ENCODE measurements at places on chromosomes 4 and X. TPM values are rescaled to one million over a fixed set of nuclear protein-coding genes. Genes with fewer than 3 reads are reported as not detected.
A peak's percentile ranks its signal among the peaks of the same experiment; 100 is the strongest.

BCOR gene
- 20.0 TPM for total RNA-seq

CT45A1 gene
- total RNA-seq, result not detected

MORF4L2 gene
- total RNA-seq, result 317 TPM

RRAGB gene
- total RNA-seq, result 2.8 TPM

PLXNB3 gene
- 0.10 TPM for total RNA-seq

TRIM75 gene
- not detected for total RNA-seq

DNA sequence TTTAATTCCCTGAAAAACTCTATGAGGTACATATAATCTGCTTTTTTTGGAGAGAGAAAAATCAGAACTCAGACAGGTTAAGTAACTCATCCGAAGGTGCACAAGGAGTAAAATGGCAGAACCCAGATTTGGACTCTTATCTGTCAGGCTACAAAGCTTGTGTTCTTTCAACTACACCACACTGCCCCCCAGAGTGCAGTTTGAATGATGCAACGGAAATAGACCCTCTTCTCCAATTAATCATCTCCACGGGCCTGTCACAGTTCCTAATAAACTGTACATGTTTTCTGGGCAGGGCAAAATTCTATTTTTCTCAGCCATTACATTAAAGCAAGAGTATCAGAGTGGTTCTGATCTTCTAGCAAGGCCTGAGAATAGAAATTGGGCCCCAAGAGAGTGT, 35.3 kb upstream of the DCX start:
- DNase-seq, result no peak

- DNase-seq, result no peak
Observed at GRCh38 chr4:81096566-81096965, 66.1 kb downstream of the BMP3 start.

DNA sequence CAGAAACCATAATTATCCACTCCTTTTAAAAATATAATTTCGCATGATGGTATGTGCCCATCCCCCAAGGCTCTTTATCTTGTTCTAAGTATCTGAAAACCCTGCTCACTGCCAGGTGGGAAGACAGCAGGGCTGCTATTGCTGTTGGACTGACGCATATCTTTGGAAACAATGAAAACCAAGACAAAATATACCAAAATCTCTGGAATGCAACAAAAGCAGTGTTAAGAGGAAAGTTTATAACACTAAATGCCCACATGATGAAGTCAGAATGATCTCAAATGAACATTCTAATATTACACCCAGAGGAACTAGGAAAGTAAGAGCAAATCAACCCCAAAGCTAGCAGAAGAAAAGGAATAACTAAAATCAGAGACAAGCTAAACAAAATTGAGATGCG, 162.0 kb downstream of the FAM47B start:
- DNase-seq, result no peak

- no peak for DNase-seq
Observed at GRCh38 chrX:63961964-63962363, 176.9 kb upstream of the ARHGEF9 start.

DNA sequence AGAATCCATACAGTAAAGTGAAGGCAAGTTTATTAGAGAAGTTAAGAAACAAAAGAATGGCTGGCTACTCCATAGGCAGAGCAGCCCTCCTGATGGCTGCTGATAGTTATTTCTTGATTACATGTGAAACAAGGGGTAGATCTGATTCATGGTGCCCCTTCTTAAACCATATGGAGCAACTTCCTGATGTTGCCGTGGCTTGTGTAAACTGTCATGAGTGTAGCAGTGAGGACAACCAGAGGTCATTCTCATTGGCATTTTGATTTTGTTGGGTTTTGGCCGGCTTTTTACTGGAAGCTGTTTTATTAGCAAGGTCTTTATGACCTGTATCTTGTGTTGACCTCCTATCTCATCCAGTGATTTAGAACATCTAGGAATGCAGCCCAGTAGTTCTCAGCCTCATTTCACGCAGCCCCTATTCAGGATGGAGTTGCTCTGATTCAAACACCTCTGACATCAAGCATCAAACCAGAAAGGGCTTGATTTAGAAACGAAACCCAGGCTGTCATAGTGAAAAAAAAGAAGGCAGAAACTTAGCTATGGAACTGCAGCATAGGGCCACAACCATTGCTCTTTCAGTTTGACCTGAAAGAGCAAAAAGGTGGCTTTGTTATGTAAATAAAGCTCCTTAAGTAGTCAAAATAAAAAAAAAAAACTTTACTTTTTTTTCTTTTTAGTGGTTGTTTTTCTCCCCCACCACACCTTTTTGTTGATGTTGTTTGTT, 37.8 kb downstream of the SPCS3 start:
- DNase-seq, result no peak

- no peak for DNase-seq
Observed at GRCh38 chr4:69800599-69800998, 40.2 kb upstream of the SULT1B1 start.

- DNase-seq, result no peak
Observed at GRCh38 chr4:174316954-174317353, 33.2 kb downstream of the CEP44 start.

DNA sequence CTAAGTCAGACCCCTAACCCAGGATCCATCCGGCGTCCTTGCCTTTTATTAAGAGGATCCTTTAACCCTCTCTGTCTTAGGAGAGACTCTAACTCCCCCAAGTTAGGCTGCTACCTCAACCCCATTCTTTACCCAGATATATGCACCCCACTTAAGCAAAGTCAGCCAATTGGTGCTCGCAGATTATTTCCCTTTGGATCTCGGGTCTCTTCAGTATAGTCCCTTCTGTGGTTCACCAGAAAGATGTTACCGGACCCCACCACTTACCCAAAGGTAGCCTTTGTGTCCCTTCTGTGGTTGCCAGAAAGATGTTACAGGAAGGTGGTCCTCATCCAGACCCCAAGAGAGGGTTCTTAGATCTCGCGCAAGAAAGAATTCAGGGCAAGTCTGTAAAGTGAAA, 212.9 kb upstream of the GRID2 start:
- DNase-seq, result no peak

DNA sequence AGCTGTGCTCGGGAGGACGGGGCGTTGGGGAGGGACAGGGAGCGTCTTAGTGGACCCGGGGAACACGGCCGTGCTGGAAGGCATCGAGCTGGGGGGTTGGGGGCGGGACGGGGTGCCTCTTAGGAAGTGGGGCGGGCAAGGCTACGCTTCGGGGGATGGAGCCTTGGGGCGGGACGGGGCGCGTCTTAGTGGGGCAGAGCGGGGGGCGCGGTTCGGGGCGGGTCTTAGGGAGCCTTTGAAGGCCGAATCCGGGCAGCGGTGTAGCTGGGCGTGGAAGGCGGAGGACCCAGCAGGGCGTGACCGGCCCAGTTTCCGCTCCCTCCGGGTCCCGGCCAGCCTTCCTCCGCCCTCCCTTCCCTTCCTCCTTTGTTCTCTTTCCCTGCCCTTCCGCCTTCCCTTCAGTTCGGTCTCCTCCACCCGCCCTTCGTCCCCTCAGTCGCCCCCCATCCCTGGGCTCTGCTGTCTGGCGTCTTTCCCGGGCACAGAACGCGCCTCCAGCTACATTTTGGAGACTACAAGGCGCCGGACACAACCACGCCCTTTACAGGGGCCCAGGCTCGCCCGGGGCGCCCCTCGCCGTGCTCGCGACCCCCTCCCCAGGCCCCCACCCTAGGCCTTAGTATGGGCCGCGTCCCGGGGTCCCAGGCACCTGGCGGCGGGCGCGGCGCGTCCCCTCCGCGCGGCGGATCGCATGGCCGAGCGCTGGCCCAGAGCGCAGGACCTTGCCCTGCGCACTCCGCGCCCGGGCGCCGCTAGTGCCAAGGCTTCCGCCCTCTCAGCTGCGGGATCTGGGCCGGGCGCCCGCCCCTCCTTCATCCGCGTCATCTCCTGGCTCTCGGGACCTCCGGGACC, at the start of gene ARSD:
TSS of gene ARSD (minus strand) at position 757 of the 852 bp plus-strand sequence. CDS start at position 693, 64 bp downstream.
- DNase-seq, result peak; percentile 53

- no peak for DNase-seq
Observed at GRCh38 chr4:128917781-128918180, 108.3 kb downstream of the JADE1 start.

GRCh38 chrX:143165778-143166177, 140.1 kb downstream of the SPANXN4 start:
- no peak for DNase-seq

DNA sequence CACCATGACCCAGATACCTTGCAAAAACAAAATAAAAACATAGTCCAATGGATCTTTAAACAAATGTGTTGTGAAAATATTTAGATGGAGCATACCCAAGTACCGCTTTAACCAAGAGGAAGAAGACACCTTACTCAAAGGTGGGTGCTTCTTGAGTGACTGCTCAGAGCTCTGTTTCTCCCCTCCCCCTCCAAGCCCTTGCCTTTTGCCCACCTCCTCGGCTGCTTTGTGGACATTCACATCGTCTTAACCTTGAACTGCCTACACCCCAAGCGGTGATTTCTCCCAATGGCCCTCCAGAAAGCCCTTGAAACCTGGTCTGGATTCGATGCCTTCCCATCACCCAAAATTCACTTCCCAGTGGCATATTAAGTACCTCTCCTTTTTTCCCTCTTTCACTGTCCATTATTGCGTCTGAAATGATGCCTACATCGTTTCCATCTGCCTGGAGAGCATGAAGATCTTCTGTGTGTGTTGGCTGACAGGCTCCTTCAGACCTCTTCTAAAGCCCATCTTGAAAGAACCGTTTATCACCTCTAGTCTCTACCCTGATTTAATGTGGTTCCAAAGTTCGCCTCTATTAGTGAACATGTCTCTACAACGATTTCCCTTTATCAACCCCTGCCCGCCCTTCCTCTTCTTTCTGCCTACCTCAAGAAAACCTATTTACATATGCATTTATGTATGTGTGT, 968 bp downstream of the GPRIN3 start:
- no peak for DNase-seq

GRCh38 chrX:111609206-111609605, 71.8 kb upstream of the ALG13 start:
- no peak for DNase-seq

- no peak for DNase-seq
Observed at GRCh38 chr4:33658971-33659370, 2585.3 kb downstream of the ARAP2 start.

DNA sequence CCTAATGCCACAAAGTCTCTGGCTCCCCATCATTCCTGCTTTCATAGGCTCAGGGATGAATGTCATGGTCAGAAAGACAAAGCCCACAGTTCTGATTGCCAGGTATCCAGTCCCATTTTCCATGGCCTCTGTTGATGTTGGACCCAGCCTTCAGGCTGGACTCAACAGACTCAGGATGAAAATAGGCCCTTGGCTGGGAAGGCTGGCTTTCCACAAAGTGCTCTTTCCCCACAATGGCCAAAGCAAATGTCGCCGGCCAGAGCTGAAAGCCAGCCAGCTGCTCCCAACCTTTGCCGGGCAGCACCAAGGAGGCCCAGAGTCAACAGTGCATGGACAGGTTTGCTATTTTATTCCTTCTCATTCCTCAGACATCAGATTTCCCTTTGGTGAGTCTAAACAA, 430.1 kb upstream of the FGF16 start:
- DNase-seq, result no peak

GRCh38 chr4:83382850-83383249, 48.2 kb upstream of the HPSE start:
- DNase-seq, result no peak

GRCh38 chrX:41558531-41558930, 111.4 kb downstream of the NYX start:
- no peak for DNase-seq
